Ascending aorta (tissue), 2 donors: ENCODE measurements at places on chromosomes 7 and 10.

DNA sequence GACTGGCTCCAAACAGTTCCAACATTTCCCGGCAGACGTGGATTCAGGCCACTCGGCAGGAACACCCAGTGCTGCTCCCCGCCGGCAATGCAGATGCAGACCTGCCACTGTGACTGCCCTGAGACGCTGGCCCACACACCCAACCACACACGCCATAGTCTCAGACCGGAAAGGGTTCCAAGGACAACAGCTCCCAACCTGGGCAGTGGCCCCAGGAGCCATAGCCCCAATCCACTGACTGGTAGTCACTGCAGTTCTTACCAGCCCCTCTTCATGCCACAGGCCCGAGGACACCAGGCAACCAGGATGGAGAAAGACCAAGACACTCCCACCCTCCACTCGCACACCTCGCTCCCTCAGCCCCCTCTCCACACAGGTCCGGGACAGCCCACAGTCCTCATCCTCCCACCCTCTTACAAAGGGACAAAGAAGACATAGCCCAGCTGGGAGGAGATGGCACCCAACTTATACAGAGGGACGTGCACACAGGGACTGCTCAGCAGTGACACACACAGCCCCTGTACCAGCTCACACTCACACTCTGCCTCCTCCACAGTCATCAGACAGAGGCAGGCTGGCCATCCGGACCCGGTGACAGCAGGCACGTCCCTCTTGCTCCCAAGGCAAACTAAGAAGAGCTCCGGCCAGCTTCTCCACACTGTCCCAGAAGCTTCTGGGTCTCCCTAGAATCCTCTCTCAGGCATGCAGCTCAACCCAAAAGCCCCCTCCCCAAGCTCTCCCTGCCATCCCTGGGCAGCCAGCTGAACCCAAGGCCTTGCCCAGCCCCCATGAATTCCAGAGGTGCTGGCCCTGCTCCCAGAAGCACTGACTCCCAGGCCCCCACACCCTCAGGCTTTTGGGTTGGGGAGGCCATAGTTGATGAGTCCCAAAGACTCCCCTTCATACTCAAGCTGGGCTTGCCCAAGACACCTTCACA is 24.8 kb downstream of the KCNH2 start:
- DNase-seq, result no peak

GRCh38 chr10:100614429-100615095 is 78.8 kb downstream of the HIF1AN start:
- DNase-seq, result no peak

GRCh38 chr10:69202332-69202731 is 17.8 kb upstream of the HKDC1 start:
- no peak for DNase-seq

- no peak for DNase-seq
Observed at GRCh38 chr10:133608855-133609254, 17.7 kb downstream of the FRG2B start.

GRCh38 chr7:81159402-81159801 is 240.6 kb upstream of the SEMA3C start:
- no peak for DNase-seq

DNA sequence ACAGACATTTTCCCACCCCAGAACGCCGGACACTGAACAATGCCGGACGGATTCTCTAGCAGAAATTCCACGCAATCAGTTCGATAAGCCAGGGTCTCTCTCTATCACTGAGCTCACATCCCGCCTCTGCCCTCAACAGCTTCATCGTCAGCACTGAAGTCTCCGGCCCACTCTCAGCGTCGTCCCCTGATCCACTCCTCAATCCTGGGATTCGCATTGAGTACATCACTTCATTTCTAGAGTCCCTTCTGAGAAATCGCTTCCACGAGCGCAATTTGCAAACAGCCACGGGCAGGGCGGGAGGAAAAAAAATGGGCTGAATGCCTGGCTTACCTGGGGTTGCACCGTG is 365 bp downstream of the YME1L1 start:
- DNase-seq, result no peak

DNA sequence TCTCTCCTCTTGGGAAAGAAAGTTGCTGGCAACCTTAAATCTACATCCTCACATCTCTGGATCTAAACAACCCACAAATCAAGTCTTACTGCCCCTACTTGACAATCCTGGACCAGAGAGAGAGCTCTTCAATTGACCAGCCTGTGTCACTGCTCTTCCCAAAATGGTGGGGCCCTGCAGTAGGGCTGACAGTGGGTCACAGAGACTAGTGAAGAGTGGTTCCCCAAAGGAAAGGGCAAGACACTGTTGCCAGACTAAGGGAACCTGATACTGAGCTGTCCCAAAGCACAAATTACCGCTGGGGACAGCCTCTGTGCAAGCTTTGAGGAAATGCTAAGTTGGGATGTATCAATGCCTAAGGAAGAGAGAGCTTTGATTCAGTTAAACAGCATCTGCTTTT is 4.5 kb upstream of the GPRIN2 start:
- DNase-seq, result no peak

DNA sequence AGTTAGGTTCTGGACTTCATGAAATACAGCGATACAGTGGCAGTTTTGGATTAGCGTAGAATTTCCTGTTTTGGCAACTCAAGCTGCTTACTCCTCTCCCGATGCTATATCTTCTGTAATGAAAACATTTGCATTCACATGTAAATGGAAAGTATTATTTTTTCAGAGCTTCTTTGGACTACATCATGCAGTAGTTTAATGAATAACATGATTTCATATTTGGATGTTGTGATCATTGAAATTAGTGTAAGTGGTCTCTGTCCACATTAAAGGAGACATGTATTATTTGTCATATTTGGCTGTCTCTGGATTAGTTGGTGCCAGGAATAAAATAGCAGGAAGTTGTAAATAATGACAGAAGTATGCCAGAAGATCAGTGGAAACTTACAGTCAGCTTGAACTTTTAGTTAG is 331.6 kb downstream of the GFRA1 start:
- DNase-seq, result no peak

- no peak for DNase-seq
Observed at GRCh38 chr10:47268696-47269095, 31.3 kb upstream of the GDF10 start.
